ENCODE measurements at places on chromosomes 11 and 22.

DNA sequence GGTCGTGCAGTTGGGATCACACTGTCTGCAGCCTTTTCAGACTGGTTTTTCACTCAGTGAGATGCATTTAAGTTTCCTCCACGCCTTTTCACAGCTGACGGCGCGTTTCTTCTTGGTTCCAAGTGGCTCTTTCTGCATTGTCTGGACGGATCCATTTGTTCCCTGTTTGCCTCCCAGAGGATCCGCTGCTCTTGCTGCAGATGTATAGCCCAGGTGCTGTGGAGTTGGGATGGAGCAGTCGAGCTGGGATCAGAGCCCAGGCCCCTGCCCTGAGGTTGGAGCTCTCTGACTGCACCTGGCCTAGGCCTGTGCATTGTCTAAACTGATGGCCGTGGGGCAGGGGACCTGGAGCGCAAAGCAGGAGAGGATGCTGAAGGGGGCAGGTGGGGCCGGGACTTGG is 51.6 kb downstream of the PARVB start:
- no peak for DNase-seq

DNA sequence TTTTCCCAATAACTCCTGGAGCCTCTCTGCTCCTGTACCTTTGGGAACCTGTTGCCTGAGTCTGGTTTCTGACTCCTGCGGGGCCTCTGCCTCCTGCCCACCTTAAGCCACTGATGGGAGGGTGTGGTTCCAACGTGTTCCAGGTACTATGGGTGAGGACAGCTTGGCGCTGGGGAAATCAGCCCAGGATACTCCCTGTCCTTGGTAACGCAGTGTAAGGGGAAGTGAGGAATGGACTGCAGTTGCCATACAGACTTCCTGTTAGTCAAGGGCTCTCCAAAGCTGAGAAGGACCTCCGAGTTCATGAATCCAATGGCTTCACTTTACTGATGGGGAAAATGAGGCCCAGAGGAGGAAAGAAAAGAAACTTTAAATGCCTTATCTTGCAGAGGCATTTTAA is 1.2 kb upstream of the MARK2 start:
- no peak for DNase-seq

GRCh38 chr22:38479096-38479837 is 11.4 kb downstream of the KDELR3 start:
- no peak for DNase-seq

DNA sequence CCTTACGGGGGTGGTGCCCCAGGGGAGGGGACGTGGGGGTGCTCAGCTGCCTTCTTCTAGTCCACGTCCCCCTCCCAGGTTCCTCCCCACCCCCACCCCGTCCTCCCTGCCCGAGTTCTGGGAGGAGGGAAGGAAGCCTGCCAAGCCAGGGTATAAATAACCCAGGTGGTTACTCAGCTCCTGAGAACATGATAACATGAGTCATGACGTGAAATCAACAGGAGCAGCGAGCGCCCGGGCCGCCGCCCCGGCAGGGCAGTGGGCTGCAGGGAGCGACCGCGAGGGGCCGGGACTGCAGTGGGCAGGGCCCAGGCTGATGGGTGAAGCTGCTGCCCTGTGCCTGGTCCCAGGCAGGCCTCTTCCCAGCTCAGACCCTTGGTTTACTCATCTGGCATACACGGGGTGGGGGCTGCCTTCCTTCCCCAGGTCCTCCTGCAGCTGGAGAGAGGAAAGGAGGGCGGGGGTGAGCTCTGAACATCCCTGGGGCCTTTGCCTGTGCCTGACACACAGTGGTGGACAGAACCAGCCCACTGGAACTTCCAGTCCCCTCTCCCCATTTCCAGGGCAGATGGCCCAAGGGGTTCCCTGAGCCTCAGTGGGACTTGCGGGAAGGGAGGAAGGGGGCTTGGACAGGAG is 8.8 kb upstream of the PDGFB start:
- DNase-seq, result no peak

GRCh38 chr11:76574879-76575278 is 95.7 kb downstream of the LRRC32 start:
- no peak for DNase-seq

DNA sequence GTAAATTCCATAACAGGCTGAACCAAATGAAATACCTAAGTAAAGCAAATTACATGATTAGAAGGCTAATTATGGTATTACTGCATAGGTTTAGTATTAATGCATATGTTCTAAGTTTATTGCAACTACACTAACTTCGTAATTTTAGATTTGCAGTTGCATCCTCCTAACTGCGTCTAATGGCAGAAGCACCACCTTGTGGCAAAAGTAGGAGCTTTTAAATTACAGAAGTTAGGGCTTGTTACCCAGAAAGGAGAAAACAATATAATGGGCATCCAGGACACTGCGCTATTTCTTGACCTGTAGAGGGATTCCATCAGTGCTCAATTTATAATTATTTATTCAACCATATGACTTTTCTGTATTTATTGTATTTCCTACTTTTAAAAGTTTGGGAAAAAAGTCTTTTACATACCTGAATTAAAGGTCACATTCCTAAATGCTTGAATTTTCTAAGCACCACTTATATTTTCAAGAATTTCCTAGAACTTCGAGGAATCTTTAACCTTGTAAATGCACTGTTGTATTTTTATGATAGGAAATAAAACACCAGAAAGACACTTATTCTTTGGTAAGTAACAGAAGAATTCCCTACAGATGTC is 16.3 kb upstream of the GPR83 start:
- no peak for DNase-seq

DNA sequence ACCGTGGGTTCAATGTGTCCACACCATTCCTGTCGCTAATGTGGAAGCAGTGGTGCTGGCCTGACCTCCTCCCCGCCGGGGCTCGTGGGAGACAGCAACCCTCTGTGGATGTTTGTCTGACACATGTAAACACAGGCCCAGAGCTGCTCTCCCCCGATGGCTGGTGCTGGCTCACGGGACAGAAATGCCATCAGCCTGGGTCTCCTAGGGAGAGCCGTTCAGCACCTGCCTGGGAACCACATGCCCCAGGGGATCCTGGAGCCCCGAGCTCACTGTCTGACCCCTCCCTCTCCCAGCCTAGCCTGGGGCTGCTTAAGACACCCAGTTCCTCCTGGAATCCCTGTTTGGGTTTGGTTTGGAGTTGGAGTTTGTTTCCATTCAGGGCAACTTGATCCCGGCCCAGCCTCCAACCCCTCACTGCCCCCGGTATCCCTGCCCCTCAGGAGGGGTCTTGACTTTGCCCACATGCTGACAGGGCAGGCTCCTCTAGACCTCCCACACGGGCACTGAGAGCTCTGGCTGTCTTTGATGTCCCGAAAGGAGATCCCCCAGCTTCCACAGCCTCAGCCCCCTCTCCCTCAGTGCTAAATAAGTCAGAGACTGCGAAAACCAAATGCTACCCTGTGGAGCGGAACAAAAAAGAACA is 50.9 kb upstream of the WNT11 start:
- no peak for DNase-seq

- DNase-seq, result no peak
Observed at GRCh38 chr22:22523494-22523893, 3.4 kb upstream of the ZNF280A start.

- DNase-seq, result no peak
Observed at GRCh38 chr11:7417328-7417727, 68.0 kb upstream of the OLFML1 start.

GRCh38 chr11:108224911-108225786 is 2.3 kb downstream of the ATM start:
- no peak for DNase-seq

DNA sequence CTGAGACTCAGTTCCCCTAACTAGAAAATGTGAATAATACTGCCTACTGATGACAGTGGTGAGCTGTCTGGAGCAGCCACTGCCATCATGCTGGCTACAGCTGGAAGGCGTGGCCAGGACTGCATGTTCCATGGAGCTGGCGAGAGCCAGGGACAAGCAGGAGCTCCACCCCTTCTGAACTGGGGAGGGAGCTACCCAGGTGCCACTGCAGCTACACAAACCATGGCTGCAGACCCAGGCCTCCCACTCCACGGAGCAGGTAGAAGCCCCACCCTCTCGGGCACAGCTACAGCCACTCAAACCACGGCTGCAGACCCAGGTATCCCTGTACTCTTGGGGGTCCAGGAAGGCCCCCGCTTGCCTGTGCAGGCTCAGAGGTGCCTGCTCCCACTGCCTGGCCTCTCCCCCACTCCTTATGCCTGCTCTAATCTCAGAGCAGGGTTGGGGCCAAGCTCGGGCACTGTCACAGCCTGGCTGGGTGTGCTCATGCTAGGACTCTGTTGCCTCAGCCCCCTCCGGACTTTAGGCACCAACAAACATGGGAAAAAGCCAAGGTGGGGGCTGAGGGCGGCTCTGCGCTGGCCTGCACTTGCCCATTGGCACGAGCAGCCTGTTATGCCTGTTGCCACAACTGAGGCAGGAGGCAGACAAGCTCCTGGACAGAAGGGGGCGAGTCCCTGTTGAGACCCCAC is 51.7 kb downstream of the RAB30 start:
- DNase-seq, result no peak

- no peak for DNase-seq
Observed at GRCh38 chr11:62004473-62004872, 37.0 kb upstream of the FTH1 start.

DNA sequence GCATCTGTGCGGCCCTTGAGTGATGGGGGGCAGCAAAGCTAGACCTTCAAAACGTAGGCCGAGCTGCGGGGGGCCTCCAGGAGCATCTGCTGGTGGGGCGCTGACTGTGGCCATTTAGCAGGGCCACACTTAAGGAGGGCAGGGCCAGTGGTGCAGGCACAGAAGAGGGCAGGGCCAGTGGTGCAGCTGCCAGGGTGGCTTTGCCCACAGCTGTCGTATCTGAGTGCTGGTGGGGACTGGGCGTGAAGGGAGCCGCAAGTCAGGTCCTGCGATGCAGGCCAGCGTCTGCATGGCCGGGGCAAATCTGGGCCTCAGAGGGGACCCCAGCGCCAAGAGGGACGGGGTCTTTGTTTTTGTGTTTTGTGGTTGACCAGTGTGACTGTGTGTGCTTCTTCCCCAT is 27.7 kb downstream of the RNH1 start:
- no peak for DNase-seq

DNA sequence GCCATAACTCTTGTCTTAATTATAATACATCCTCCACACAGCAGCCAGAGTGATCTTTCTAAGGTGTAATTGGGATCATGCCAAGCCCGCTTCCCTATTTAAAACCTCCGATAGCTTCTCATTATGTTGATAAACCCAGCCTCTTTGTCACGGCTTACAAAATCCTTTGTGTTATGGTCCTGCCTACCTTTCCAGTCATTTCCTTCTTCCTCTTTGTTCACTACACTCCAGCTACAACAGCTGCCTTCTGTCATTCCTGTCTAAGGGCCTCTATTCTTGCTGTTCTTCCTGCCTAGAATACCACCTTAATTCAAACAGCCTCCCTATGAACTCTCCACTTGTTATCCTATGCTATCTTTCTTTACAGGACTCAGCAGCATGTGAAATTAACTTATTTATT is 70.6 kb upstream of the CAPRIN1 start:
- no peak for DNase-seq

DNA sequence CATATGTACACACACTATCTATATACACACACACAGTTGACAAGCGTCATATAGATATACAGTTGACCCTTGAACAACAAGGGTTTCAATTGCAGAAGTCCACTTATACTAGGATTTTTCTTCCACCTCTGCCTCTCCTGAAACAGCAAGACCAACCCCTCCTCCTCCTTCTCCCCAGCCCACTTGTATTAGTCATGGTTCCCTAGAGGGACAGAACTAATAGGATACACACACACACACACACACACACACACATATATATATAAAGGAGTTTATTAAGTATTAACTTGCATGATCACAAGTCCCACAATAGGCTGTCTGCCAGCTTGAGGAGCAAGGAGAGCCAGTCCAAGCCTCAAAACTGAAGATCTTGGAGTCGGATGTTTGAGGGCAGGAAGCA is 92.9 kb downstream of the DHCR7 start:
- DNase-seq, result no peak

GRCh38 chr11:69971741-69972140 is 106.4 kb upstream of the ANO1 start:
- no peak for DNase-seq

- DNase-seq, result no peak
Observed at GRCh38 chr11:19938169-19938856, 222.0 kb downstream of the DBX1 start.

- DNase-seq, result no peak
Observed at GRCh38 chr11:111410951-111411350, 31.9 kb upstream of the POU2AF1 start.

DNA sequence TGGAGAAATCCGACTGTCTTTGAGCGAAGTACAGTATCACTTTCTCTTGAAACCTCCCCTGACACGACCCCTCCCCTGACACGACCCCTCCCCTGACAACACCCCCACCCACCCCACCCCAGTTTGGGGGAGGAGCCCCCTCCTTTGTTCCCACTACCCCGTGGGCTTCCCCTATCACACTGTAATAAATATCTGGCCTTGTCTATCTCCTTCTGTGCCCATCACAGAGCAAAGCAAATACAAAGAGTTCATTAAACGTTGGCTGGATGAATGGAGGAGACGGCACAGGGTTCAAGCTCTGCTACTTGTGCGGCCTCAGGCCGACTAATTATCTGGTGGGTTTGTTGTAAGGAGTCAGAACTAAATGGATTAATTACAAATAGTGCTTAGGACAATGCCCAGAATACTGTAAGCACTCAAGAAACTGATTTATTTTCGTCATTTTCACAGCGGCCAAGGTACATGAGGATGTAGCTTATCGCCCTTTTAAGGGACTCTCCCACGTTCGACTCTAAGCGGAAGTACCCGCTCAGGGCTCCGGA is 628 bp upstream of the GGA1 start:
- no peak for DNase-seq

- DNase-seq, result no peak
Observed at GRCh38 chr22:37267661-37268413, 14.5 kb upstream of the CYTH4 start.

GRCh38 chr11:118106789-118107335 is 20.1 kb upstream of the SMIM35 start:
- DNase-seq, result no peak

GRCh38 chr11:48900131-48900800 is 83.4 kb downstream of the TRIM51G start:
- no peak for DNase-seq

DNA sequence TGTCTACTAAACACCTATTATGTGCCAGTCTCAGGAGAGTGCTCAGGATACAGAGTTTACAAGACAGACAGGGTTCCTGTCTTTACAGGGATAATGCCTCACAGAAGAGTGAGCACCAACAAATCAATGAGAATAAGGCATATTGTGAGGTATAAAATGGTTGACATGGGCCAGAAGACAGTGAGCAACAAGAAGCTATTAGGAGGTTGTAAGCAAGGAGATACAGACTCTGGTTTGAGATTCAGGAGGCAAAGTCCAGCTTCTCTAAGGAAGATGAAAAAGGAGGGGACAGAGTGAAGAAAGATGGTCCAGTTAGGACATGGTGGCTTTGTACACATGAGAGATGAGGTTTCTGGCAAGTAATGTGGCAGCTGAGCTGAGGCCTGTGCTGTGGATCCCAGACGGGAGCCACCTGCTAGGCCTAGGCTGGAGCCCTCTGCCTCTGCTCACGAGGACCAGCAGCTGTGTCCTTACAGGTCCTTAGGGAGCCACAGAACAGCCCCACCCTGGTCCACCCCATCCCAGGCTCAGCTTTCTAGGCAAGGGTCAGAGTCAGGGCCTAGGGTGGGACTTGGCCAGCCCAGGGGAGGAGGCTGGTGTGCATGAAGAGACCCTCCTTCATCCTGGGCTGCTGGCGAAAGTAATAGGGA is 110.5 kb downstream of the ZNF280B start:
- DNase-seq, result no peak

Measured in GOT3 (cell line).